CD4-positive, alpha-beta T cell treated with Interleukin-10 for 1 hour (primary cell): ENCODE measurements at places on chromosomes 1 and 21.

- DNase-seq, result no peak
Measured at GRCh38 chr1:56719171-56719570, 74.1 kb downstream of the PRKAA2 start.

- DNase-seq, result no peak
Measured at GRCh38 chr1:236608930-236609726, 4.8 kb upstream of the HEATR1 start.

- DNase-seq, result no peak
Measured at GRCh38 chr1:211586538-211586937, 7.6 kb upstream of the SLC30A1 start.

DNA sequence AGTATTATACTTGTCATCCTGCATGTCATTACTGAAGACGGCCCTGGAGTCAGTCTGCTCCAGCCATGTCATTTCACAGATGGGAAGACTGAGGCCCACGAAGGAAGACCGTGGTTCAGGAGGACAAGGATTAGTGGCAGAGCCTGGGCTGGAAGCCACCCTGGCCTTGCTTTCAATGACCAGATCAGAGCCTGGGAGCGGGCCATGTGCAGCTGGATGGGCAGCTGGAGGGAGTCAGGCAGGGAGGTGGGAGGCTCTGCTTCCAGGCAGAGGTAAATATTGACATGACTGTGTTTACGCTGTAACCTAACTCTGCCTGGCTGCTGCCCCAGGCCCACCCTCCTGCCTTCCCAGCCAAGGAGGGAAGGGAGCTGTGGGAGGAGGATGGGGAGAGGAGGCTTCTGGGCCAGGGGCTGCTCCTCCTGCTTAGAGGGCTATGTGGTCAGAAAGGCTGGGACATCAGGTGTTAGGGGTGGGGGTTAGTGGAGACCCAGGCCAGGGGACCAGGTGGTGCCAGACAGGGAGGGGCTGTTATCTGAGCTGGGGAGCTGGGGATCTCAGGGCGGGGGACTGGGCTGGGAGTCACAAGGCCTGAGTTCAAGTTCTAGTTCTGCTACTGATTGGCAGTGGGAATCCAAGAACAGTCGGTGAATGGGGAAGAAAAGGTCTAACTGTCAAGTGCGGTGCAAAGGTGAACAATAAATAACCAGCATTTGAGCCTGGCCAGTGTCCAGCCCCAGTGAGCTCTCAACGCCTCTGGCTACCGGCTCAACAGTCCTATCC, 48.5 kb upstream of the ECE1 start:
- no peak for DNase-seq

DNA sequence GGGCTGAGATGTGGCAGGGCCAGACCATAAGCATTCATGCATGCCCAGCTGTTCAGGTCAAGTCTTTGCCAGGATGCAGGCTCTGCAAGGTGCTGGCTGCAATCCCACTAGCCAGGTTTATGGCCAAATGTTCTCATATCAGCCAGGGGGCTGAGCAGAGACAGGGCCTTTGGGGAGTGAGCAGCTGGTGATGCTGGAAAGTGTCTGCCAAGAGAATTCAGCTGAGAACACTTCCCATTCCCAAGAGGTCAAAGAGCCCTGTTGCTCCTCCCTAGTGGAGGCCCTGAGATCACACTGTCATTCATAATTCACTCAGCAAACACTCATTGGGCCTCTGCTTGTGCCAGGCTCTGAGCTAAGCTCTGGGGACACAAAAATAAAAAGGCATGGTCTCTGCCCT, 150.3 kb downstream of the DMRTA2 start:
- DNase-seq, result no peak

- DNase-seq, result no peak
Measured at GRCh38 chr1:4973341-4973740, 318.9 kb downstream of the AJAP1 start.

GRCh38 chr1:21665711-21666575, 3.2 kb downstream of the RAP1GAP start:
- no peak for DNase-seq

- peak; percentile 45 for DNase-seq
Measured at GRCh38 chr1:231550448-231550781, 21.9 kb downstream of the TSNAX start.

DNA sequence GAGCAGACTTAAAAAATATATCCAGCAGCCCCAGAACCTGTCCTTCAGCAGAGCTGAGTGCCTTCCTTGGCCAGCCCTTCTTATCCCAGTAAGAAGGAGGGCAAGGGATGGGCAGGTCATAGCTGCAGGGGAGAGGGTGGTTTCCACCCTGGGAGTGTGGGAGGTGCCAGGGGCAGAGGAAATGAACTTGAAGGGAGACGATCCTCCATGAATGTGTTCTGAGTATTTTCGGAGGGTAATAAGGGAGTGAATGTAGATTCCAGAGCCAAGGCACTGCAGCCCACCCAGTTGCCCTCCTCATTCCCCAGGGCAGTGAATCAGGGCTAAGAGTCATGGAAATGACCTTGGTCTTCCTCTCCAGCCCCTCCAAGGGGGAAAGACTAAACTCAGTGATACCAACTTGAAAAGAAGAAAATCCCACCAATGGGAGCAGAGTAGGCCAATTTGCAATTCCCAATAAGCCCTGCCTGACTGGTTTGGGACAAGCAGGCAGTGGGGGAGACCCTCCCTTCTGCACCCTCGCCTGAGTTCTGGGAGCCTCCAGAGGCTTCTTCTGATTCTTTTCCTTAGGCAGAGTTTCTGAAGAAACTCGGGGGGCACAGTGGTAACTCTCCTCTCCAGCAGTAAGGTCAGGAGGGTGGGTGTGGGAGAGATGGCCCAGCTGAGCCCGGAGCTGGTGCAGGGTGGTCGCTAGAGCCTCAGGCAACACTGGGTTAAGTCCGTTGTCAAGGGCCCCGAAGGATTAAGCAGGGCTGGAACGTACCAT, 4.2 kb downstream of the MYOG start:
- no peak for DNase-seq

DNA sequence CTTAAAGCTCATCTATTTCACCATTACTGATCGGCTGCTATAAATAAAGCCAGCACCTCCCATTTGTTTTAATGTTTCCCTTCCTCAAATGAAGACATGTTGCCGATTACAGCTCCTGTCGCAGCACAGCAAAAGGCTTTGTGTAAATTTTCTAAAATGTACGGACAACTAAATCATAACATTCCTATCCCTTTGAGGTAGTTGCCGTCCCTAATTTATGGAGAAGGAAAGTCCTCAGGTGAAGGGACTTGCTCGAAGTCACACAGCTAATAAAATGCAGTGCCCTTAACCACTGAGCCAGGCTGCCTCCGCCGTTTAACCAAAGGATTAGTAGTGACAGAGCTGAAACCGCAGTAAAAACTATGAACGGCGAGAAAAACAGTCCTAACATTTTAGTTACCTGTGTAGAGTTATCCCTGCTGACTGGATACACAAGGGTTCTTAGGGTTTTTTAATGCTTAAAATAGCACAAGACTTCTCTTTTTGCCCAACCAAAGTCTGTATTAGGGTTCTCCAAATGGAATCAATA, 871 bp downstream of the PINK1 start:
- no peak for DNase-seq

- DNase-seq, result no peak
Measured at GRCh38 chr1:95071539-95071938, 1.2 kb downstream of the ALG14 start.

DNA sequence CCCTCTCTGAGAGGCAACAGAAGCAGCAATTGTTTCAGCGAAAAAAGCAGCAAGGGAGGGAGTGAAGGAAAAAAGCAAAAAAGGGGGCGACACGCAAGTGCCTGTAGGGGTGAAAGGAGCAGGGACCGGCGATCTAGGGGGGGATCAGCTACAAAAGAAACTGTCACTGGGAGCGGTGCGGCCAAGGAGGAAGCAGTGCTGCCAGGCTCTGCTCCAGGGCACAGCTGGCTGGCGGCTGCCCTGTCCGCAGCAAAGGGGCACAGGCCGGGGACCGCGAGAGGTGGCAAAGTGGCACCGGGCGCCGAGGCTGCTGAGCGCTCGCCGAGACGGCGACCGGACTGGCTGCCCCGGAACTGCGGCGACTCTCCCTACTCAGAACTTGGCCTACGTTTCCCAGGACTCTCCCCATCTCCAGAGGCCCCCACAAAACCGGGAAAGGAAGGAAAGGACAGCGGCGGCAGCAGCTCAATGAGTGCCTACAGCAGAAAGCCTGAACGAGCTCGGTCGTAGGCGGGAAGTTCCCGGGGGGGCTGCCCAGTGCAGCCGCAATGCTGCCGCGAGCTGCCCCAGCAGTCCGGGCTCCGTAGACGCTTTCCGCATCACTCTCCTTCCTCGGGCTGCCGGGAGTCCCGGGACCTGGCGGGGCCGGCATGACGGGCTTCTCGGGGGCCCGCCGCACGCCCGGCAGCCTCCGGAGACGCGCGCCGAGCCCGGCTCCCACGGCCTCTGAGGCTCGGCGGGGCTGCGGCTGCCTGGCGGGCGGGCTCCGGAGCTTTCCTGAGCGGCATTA, 1.0 kb upstream of the CDKN2C start:
- peak; percentile 55 for DNase-seq

DNA sequence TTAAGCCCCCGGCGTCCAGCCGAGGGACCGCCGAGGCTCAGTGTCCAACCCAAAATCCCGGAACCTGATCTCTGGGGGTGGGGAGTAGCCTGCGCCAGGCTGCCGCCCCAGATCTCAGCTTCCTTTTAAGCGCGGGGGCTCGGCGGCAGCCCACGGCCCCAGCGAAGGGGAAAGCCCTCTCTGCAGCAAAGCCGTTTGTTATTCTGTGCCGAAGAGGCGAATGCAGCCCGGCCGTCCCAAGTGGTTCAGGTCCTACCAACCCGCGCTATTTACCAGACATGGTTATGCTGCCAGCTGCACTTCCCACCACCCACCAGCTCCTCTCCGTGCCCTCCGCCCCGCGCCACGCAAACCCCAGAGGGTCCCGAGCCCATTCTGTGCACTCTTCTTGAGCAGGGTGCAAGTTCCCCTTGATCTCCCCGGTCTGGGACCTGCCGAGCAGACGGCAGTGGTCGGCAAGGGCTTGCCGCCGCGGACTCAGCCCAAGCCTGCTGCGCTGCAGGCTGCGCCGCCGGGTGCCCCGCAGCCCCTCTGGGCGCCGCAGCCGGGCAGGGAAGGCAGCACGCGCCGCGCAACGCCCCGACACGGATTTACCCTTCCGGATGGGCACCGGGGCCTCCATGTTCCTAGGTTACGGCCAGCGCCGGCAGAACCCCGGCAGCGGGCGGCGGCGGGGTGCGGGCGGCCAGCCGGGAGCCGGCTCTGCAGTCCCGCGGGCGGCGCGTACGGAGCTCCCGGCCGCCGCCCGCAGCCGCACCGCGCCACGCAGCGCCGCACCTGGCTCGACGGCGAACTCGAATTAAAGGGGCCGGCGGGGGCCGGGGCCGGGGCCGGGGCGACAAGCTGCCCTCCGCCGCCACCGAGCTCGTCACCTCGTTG, 738 bp upstream of the KCNA2 start:
- DNase-seq, result peak; percentile 18

GRCh38 chr1:8902765-8903164, 24.3 kb upstream of the ENO1 start:
- DNase-seq, result no peak

DNA sequence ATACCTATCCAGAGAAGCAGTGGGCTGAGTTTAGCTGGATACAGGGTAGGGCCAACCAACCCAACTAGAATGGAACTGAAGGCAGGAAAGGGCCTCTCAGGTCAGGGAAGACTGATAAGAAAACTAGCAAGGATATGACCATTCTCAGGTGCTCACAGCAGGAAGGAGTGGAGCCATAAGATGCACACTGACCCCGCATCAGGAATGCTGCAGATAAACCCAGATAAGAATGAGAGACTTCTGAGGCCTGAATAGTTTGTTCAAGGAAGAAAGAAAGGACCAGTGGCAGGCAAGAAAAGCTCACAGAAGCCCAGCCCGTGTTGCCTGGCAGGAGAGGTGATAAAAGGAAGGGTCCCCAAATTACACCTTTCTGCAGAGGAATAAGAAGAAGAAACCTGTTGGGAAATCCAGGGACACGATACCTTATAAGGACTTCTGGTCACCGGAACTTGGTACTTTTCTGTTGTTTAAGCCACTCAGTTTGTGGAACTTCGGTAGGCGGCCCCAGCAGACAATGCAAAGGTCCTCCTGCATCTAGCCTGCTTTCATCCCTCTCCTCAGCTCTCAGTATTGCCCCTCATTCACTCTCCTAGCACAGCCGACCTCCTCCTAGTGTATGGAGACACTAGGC, 58.9 kb downstream of the ATP1A1 start:
- DNase-seq, result no peak

GRCh38 chr1:236185687-236186086, 43.3 kb downstream of the GPR137B start:
- DNase-seq, result no peak

GRCh38 chr1:221863635-221864034, 121.7 kb upstream of the DUSP10 start:
- no peak for DNase-seq

DNA sequence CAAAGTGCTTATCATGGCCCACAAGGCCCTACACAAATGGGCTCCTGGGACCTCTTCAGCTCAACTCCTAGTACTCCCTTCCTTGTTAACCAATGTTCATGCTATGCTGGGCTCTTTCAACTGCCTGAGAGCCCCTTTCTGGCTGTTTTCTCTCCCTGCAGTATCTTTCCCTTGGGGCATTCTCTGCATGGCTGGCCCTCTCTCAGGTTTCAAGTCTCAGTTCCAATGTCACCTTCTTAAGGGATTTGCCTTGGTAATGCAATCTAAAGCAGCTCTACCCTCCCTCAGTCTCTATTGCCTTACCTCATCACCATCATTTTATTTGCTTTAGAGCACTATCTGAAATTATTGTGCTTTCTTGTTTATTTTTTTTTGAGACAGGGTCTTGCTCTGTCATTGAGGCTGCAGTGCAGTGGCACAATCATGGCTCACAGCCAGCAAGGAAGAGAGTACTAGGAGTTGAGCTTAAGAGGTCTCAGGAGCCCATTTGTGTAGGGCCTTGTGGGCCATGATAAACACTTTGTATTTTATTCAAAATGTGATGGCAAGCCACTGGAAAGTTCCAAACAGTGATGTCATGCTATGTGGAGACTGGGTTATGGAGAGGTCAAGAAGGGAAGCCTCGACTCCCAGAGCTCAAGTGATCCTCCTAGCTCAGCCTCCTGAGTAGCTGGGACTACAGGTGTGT, 63.4 kb upstream of the SRSF10 start:
- DNase-seq, result no peak

DNA sequence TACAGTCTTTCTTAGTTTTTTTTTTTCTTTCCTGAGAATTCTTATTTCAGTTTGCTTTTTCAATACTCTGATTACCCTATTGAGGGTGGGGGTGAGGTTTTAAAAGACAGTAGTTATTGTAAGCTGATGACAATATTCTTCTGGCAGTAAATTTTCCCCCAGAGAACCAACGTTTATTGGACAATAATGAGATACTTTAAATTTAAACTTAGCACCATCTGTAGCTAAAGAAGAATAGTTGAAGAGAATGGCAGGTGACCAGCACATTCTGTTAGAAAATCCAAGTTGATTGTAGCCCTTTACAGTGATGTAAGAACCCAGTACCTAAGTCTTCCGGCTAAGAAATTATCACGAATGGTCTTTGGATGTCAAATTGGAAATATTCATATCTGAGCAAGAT, 364.6 kb upstream of the LYPLAL1 start:
- DNase-seq, result no peak

DNA sequence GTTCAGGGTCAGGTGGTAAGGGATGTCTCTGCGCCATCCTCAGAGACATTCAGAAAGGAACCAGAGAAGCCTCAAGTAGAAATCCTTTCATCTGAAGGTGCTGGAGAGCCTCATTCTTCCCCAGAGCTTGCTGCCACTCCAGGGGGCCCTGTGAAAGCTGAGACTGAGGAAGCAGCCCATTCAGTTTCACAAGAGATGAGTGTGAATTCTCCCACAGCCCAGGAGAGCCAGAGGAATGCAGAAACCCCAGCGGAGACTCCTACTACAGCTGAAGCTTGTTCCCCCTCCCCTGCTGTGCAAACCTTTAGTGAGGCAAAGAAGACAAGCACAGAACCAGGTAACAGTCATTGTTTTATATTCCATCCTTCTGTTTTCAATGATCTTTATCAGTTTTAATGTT, 38.7 kb downstream of the ZBTB40 start:
- DNase-seq, result no peak

- no peak for DNase-seq
Measured at GRCh38 chr1:221816899-221817298, 75.0 kb upstream of the DUSP10 start.
